ENCODE measurements at places on chromosomes 2 and 18.

DNA sequence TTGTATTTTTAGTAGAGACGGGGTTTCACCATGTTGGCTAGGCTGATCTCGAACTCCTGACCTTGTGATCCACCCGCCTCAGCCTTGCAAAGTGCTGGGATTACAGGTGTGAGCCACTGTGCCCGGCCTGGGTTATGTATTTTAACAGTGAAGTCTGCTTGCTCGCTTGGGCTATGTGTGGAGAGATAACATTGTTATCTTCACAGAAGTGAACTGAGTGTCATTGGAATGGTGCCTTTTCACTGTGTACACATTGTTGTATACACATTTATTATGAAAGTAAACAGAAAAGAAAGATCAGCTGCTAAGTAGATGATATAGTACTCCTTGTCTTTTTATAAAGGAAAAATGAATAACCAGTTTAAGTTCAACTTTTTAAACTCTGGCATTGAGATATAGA is 30.4 kb downstream of the RNF138 start:
- no peak for DNase-seq

DNA sequence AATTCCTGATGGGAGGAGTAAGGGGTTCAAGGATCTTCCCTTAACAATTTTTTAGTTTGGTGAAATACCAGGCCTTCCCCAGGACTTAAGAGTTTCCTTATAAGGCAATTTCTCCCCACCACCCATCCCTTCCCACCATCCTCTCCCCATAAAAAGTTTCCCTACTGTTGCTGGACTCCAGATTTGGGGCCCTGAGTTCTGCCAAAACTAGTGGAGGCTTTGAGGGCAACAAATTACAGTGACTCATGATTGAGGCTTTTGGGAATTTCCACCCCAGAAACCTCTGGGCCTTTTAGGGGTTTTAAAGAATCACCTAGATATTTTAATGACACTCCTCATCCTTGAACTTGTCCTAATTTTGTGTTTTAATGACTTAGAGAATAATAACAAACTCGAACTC is 14.3 kb upstream of the EN1 start:
- no peak for DNase-seq

DNA sequence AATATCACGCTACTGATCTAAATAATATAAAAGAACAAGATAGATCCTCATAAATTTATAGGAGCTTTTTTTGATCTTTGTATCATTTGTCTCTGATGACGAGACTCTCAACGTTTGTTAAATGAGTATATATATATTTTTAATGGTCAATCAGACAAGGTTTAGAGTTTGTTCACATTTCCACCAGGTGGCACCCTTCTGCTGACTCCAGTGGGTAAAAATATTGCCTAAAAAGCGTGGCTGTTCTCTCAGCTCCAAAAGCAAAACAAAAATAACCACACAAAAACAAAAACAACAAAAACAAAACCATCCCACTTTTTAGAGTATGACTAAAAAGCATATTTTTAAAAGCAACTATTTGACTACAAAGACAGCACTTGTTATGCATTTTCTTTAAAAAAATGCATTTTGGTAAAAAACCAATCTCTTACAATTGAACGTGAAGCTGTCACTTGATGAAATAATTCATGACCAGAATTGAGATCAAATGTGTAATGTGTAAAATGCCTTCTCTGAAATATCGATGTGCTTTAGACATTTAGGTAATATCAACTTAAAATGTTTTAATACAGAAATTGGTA is 723.2 kb downstream of the DPP10 start:
- DNase-seq, result no peak

GRCh38 chr18:8874872-8875271 is 169.5 kb downstream of the MTCL1 start:
- no peak for DNase-seq

GRCh38 chr2:25311865-25312575 is 29.7 kb downstream of the DNMT3A start:
- no peak for DNase-seq

DNA sequence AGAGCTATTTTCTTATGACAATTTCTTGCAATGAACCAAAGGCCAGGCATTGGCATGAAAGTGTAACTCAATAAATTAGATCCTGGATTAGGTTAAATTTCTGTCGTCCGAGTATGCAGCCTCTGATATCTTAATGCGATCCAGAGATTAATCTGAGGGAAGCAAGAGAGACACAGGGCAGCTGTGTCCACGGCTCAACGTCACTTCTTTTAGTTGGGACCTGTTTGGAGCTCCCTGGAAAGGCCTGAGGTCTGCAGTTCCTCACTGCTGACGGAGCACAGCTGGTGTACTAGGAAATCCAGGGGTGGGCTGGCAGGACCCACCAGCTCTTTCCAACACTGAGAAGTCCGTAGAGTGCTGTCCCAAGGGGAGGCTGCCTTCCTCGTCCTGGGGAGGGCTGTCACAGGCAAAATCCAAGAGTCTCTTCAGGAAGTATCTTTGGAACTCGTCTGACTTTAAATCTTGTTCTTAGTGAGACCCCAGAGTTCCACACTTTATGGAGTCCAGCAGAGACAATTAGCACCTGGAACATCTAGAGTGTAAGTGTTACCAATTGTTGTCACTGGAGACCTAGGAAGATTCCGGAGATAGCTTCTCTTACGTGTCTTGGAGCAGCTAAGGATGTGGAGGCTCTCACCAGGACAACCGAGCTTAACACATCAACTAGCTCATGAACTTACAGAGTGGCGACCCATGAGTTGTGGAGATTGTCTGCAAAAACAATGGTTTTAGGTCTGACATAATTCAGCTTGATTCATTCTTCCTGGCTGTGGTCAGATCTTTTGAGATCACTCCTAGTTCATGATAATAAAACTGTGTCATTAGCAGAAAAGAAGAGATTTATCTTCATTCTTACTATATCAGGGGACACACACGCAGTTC is 173.7 kb downstream of the ACKR3 start:
- no peak for DNase-seq

DNA sequence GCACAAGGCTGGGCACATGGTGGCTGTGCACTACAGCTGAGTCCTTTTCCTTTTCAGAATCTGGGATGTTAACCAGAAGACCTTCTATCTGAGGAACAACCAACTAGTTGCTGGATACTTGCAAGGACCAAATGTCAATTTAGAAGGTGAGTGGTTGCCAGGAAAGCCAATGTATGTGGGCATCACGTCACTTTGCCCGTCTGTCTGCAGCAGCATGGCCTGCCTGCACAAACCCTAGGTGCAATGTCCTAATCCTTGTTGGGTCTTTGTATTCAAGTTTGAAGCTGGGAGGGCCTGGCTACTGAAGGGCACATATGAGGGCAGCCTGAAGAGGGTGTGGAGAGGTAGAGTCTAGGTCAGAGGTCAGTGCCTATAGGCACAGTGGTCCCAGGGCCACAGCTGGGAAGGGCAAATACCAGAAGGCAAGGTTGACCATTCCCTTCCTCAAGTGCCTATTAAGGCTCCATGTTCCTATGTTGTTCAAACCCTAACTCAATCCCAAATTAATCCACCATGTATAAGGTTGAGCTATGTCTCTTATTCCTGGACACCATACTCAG is 2.2 kb downstream of the IL1RN start:
- no peak for DNase-seq

DNA sequence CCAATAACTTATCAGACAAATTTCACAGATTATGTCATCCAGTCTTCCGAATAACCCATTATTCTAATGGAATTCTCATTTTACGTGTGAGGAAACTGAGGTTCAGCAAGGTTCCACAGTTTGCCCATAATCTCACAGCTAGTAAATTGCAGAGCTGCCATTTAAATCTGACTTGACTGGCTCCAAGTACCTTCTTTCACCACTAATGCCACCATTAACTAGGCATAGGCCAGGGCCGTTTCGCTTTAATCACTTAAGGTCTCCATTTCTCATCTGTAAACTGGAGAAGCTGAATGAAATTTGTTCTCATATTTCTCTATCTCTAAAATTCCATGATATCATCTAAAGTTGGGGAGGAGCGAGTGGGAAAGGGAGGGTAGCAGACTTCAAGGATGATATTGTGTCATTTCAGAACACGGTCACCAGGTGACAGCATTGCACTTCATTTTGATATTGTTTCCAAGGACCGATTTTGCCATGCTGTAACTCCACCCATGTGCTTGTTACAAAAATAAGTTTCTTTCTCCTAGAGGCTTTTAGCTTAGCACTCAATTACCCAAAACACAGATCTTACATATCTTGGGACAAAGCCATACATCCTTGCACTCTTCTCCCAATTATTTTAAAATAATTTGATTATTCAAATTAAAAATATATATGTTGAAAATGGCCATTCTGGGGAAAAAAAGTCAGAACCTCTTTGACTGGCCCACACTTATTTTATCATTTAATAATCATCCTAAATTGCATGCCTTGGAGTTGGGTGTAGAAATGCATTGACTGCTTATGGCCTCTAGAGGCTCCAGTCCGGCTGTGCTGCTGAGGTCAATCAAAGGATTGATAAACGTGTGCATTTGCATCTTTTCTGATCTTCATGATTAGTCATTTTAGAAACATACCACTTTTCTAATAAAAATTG is 123.8 kb downstream of the AKAIN1 start:
- DNase-seq, result no peak

DNA sequence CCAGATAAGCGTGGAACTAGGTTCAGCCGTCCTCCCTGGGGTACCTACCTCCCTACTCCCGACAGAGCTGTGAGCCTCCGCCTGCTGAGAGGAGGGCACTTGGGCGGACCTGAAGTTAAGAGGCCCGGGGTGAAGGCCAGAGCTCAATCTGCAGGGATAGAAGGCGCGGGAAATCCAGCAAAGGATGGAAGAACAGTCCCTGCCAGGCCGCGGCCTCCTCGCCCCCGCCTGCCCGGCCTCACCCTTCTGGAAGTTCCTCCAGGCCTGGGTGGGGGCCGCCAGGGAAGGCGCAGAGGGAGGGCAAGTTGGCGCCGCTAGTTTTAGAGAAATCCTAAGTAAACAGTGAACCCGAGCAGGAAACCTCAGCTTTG is 13.0 kb downstream of the EN1 start:
- no peak for DNase-seq

DNA sequence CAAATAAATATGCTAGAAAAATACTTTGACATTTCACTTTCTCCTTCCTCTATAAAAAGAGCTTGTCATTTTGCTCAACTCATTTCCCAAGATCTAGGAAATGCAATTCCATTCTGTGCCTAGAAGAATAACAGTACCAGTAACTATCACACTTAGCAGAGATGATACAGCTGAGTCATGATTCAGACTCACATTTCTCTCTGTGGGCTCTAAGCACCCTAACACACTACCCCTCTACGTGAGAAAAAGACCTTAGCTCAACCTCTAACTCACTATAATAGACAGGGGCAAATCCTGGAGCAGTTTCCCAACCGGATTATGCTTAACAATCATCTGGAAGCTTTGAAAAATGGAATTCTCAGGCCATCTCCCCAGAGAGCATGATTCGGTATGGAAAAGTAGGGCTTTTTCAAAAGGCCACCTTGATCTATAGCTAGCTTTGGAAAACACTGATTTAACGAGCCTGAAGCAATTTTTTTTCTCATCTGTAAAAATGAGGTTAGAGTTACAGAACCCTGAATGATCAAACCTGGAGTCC is 1312.3 kb upstream of the PIK3C3 start:
- DNase-seq, result no peak

DNA sequence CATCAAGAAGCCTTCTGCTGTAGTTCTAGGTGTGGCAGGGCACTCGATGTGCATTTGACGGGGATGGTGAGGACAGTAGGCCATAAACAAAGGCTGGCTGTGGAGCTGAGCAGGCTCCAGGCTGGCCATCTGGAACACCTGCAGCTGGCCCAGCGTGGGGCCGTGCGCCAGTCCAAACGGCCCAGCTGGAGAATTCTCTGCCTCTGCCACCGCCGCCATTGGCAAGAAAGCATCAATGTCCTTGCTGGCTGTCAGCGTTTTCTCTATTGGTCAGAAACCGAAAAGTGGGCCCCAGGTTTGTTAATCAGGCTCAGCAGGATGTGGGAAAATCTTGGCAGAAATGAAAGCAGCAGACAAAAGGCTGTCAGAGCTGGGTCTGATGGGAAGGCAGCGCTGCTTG is 24.0 kb upstream of the CTIF start:
- no peak for DNase-seq

- DNase-seq, result no peak
Measured at GRCh38 chr2:127414638-127415592, 3.3 kb upstream of the PROC start.

Measured in effector memory CD8-positive, alpha-beta T cell (primary cell).